ENCODE measurements at places on chromosomes 13 and 19.
A peak's percentile ranks its signal among the peaks of the same experiment; 100 is the strongest.

- no peak for DNase-seq
These were observed 225.3 kb downstream of the NHLRC3 start for GRCh38 chr13:39263531-39263930.

DNA sequence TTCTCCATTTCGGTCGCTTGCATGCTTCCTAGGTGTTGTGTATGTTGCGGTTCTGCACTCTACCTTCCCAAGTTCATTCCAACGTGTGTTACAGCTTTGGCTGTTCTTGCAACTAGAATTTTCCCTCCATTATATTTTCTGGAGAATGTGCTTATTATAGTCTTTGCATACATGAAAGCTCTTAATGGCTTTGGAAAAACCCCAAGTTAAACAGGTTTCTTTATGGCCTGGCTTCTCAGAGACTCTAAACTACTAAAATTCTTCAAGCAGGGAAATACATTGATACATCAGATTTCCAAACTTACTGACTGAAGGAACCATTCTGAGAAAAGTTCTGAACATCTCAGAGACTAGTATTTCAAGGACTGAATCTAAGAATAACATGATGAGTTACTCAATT, 11.9 kb downstream of the MIPEP start:
- DNase-seq = no peak

- no peak for DNase-seq
These were observed 42.4 kb downstream of the ZNF136 start for GRCh38 chr19:12205296-12205695.

DNA sequence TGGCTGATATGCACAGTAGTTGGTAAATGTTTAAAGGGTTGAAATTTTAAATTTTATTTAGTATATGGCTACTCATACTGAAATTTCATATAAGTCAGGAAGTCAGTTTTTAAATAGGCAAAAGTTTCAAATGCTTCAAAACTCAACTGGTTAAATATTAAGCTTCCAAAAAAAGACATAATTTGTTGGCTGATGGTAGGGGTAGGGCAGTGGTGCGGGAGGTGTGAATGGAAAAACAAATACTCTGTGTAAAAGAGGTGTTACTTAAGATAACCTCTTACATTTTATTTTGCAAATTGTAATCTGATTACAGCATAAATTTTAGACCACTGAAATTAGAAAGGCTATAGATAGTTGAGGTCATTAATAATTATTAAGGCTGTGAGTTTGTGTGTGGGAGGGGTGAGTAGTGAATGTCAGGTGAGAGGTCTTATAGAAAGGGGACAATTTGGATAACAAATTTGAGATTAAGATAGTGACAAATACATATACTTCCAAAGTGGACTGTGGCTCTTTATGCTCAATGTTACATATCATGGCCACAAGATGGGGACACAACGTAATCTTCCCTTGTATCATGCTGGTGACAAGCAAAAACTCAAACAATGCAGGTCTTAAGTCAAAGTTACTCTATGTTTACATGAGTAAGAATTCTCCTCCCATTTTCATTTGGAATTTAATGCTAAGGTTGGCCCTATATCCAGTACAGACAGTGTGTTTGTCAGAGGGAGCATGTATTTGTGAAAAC, 36.6 kb upstream of the OXGR1 start:
- DNase-seq = peak; percentile 65
